ENCODE measurements at places on chromosomes 7 and 10.
A peak's percentile ranks its signal among the peaks of the same experiment; 100 is the strongest.

DNA sequence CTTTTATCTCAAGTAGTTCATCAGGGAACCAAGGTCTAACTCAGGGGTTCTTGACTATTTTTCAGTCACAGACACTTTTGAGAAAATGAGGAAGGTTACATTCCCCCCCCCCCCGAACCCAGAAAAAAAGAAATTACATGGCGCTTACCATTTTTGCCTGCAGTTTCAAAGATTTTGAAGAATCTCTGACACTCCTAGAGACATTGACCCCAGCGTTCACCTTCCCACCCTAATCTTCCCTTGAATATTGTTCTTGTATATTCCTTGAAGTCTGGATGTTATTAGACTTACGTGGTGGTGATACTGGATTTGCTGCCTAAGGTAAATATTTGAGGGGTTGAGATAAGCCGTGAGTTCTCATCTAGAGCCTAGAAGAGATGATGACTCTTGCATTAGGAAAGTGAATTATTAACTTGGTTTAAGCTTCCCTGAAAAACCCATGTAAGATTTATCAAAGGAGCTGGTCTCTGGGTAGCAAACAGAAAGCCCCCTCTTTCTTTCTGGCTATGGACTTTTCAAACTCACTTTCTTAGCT is 245.7 kb upstream of the FOXK1 start:
- H3K4me3 ChIP-seq, result no peak overlapping the region
- H3K27ac ChIP-seq, result no peak overlapping the region
- no peaks in the 10 kb centered on the region for H3K4me1 ChIP-seq
- DNase-seq, result no peak
- no peaks in the 10 kb centered on the region for H3K27me3 ChIP-seq

DNA sequence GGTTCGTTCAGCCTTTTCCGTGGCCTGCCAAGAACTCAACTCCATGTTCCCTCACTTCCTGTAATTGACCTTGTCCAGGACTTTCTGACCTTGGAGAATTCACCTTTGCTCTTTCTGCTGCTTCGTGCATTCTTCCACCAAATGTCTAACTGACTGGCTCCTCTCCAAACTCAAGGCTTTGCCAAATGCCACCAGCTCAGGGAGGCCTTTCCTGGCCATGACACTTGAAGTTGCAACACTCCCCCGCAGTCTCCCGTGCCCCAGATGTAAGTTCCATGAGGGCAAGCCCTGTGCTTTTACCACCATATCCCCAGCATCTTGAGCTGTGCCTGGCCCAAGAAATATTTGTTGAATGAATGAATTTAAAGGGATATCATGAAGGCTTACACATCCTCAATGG is 238.4 kb downstream of the ARHGAP21 start:
- DNase-seq, result no peak
- H3K4me1 ChIP-seq, result peaks cover 9% of the 10 kb centered on the region
- no peaks in the 10 kb centered on the region for H3K27me3 ChIP-seq
- H3K36me3 ChIP-seq, result peaks cover 7% of the 10 kb centered on the region
- H3K4me3 ChIP-seq, result no peak overlapping the region

DNA sequence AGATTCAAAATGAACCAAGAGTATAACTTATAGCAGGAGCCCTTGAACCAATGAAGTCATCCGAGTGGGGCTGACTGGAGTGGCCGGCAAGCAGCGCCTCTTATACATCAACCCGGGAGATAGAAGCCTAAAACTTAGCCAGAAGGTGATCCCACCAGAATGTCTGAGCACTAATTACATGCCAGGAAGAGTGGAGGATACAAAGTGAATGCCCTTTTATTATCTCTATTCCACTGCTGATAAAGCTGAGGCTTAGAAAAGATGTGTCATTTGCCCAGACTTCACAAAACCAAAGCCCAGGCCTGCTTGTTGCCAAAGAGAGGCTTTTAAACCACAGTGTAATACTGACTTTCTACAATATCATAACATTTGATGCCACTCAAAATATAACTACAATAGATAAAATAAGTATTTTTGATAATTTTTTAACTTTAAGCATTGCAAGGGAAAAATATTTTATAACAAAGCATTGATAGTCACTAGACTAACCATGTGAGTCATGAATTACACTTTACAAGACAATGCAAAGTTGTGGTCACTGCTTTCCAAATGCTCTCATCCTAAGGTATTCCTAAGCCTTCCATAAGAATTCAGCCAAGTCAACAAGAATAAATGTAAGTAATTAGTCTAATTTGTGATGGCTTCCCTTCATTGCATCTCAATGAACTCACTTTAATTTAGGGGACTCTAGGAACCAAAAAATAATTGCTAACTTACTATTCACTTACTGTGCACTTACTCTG is 58.6 kb upstream of the ARID5B start:
- H3K36me3 ChIP-seq, result no peaks in the 10 kb centered on the region
- no peaks in the 10 kb centered on the region for H3K27me3 ChIP-seq
- H3K4me3 ChIP-seq, result no peak overlapping the region
- DNase-seq, result peak; percentile 94

GRCh38 chr7:139033346-139034114 is 2.3 kb downstream of the ZC3HAV1L start:
- H3K4me1 ChIP-seq, result peaks cover 12% of the 10 kb centered on the region
- H3K36me3 ChIP-seq, result peaks cover 16% of the 10 kb centered on the region
- no peak overlapping the region for H3K4me3 ChIP-seq
- no peak overlapping the region for H3K27ac ChIP-seq
- no peak for DNase-seq

GRCh38 chr10:11057994-11058393 is 40.3 kb downstream of the CELF2 start:
- no peaks in the 10 kb centered on the region for H3K36me3 ChIP-seq
- H3K27ac ChIP-seq, result no peak overlapping the region
- no peaks in the 10 kb centered on the region for H3K27me3 ChIP-seq
- no peak for DNase-seq
- H3K4me1 ChIP-seq, result no peaks in the 10 kb centered on the region

DNA sequence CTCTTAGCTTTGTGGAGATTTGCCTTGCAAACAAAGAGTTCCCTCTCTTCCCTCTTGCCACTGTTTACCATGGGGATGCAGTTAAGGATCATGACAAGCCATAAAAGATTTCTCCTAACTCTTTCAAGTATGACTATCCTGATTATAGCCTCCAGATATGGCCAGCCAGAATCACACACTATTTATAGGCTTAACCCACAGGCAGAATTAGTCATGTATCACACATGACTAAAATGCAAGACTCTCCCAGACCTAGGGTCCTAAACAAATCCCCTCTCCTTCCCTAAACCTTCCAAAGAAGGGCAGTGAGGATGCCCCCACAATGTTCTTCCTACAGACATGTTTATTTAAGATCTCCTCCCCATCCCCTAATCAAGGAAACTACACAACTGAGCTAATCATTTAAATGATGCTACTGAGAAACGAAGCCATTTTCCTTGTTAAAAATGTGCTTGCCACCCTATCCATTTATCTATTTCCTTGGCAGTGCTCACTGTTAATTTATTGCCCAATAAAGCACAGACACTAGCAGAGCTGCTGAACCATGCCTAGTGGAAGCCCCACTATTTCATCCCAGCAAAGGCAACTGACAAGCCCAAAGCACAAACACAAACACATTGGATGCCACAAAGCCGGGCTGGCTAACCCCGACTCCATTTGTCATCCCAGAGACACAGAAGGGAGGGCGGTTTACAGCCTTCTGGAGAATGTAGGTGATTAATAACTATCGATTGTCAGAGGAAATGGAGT is 363.4 kb downstream of the KCNMA1 start:
- H3K4me1 ChIP-seq, result peaks cover 14% of the 10 kb centered on the region
- no peak overlapping the region for H3K4me3 ChIP-seq
- H3K27ac ChIP-seq, result peak overlapping the region; percentile 71
- no peaks in the 10 kb centered on the region for H3K36me3 ChIP-seq
- H3K27me3 ChIP-seq, result no peaks in the 10 kb centered on the region

DNA sequence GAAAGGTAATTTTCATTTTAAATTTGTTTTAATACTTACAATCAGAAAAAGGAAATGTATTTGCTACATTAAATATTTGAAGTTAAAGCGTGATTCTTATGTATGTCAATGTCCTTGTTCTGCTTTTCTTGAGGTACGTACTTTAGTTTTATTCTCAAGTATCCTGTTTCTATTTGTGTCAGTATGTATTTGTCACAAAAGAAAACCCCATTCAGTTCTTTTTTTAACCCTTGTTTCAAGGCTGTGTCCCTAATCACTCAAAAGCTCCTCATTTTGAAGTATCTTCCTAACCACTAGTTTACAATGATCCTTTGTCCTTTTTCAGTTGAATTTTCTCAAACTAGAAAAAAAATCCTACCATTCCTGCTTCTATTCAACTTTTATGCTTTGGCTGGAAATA is 25.2 kb downstream of the NHLRC2 start:
- peaks cover 4% of the 10 kb centered on the region for H3K36me3 ChIP-seq
- H3K4me1 ChIP-seq, result peaks cover 6% of the 10 kb centered on the region
- no peaks in the 10 kb centered on the region for H3K27me3 ChIP-seq

DNA sequence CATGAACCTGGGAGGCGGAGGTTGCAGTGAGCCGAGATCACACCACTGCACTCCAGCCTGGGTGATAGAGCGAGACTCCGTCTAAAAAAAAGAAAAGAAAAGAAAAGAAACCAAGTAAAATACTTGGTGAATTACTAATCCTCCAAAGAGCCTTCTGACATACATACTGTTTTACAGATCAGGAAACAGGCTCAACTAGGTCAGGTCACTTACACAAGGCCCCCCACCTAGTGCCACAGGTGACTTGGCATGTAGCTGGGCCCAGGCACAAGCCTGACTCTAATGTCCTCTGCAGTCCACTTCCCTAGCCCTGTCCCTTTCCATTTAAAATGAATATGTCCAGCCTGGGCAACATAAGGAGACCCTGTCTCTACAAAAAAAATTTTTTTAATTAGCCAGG is 157.0 kb downstream of the TPST1 start:
- peaks cover 5% of the 10 kb centered on the region for H3K4me1 ChIP-seq
- no peak overlapping the region for H3K27ac ChIP-seq
- no peaks in the 10 kb centered on the region for H3K36me3 ChIP-seq
- no peak for DNase-seq

Data from astrocyte (in vitro differentiated cells and primary cell).